ENCODE measurements at places on chromosomes 13 and 19.

DNA sequence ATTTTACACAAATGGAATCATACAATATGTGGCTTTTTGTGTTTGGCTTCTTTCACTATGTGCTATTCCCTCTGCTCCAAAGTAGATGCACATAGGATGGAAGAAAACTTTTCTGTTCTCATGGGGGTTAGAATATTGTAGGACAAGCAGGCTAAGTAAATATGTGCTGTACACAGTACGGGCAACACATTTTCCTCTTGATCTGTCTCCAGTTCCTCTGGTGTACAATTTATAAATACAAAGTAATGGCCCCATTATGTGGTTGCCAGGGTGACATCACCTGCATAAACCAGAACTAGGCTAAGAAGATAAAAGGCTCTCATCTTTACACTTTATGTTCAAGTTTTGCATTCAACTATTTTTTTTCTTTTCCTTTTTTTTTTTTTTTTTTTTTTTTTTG, 41.0 kb upstream of the SOX21 start:
- DNase-seq: no peak

GRCh38 chr19:21335721-21336120, 6.5 kb upstream of the ZNF708 start:
- no peak for DNase-seq

GRCh38 chr19:38514812-38515633, 81.5 kb downstream of the RYR1 start:
- peak; percentile 73 for DNase-seq

DNA sequence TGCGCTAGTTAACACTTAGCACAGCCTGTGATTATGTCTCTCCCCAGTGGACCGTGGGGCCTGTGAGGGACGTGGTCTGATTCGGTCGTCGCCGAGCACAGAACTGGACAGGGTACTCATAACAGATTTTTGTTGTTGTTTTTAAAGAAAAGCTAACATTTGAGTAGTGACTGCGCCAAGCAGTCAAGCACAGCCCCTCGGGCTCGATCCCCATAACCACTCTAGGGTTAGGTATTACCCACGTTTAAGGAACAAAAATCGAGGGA, 805 bp upstream of the PTOV1 start:
- DNase-seq: no peak

DNA sequence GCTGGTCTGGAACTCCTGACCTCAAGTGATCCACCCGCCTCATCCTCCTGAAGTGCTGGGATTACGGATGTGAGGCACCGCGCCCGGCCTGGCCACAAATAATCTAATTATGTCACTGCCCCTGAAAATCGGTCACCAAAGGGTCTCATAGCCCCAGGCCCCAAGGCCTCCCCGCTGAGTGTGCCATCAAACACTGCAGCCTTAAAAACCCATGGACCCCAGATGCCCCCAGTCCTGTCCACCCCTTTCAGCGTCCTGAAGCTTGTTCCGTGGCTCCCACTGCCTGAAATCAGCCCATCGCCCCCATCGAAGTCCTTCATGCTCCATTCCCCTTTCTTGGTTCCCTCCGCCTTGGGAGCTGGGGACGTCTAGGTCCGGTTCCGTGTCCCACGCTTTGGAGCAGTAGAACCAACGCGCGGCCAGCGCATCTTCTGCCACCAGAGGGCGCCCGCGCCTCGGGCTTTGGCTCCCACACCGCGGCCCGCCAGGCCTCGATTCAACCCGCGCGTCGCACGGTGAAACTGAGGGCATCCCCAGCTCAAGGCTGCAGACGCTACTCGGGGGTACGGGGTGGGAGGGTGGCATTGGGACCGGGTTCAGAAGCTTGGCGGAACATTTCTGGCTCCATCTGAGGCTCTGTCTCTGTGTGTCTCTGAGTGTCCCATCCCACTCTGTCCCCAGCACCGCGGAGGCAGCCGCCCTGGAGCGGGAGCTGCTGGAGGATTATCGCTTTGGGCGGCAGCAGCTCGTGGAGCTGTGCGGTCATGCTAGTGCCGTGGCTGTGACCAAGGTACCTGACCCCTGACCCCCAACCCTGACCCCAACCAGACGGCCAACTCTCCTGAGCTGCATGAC, 3.5 kb downstream of the YJEFN3 start:
- peak; percentile 79 for DNase-seq

- no peak for DNase-seq
Observed at GRCh38 chr13:39521701-39522100, 81.3 kb downstream of the LHFPL6 start.

GRCh38 chr13:21812192-21812626, 141.3 kb downstream of the FGF9 start:
- DNase-seq: peak; percentile 81

- no peak for DNase-seq
Observed at GRCh38 chr19:23542562-23542961, 144.4 kb downstream of the ZNF675 start.

GRCh38 chr19:51296336-51297093, 14.9 kb upstream of the IGLON5 start:
- DNase-seq: no peak

DNA sequence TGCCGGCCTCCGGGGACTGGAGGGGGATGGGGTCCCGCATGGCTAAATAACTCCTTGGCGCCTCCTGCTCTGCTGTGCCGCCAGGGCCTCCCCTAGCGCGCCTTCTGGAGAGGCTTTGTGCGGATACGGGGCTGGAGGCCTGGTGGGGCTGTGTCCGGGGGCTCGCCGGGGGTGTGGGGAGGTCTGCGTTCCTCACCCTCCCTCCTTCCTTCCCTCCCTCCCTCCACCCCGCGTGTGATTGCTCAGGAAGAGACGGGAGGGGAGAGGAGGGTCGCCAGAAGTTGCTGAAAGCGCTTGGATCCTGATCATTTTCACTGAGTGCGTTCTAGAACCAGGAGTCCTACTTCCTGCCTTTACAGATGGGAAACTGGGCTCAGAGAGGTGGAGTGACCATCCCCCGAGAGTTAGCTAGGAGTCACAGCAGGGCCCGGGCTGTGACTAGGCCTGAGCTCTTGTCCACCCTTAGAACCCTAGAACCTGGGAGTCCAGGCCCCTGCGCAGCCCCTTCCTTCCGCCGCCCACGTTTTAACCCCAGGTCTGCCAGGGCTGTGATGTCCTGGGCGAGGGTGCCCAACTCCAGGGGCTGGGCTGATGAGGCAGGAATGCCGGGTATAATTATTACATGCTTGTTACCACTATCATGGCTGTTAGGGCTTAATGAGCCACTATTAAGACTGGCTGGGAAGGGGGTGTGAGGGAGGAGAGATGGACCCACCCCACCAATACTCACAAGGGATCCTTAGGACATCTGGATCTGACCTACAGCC, 782 bp upstream of the JUND start:
- no peak for DNase-seq

DNA sequence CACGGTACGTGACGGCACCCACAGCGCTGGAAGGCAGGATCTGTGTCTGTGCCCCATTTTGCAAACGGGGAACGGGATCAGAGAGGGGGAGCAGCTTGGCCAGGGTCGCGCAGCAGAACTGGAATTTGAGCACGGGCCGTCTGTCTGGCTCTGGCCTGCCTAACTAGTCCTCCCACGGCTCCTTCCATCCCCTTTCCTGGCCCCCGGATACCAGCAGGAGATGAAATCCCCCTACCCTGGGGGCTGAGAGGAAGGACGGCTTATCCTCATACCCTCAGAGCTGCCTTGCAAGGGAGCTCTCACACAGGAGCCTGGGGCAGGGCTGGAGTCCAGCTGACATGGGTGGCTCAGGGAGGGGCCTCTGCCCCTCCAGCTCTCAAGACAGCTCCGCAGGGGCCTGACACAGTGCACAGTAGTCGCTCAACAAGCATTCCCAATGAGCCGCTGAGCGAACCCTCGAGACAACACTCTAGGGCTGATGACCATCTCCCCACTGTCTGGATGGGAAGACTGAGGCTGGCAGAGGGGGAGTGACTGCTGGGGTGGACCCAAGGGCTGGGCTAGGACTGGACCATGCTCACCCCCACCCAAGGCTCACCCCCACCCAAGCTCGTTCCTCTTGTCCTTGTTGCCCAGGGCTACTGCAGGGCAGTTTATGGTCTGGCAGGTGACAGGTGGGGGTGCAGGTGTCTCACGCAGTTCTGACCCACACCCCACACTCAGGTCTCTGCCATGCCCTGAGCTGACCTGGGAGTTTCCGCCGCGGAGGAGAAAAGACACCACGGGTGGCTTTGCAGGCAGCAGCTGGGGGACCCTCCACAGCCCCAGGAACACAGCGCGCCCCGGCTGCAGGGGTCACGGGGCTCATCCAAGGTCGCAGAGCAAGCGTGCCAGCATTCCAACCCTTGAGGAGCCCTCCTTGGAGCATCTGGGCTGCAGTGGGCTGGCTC, 4.0 kb downstream of the ZBTB7A start:
- DNase-seq: no peak

GRCh38 chr13:31849206-31849605, 109.9 kb downstream of the RXFP2 start:
- no peak for DNase-seq

- peak; percentile 47 for DNase-seq
Observed at GRCh38 chr13:99386911-99387788, 80.0 kb upstream of the GPR183 start.

GRCh38 chr19:41987141-41987860, 6.7 kb downstream of the ATP1A3 start:
- DNase-seq: no peak

GRCh38 chr13:49606747-49607648, 21.3 kb upstream of the ARL11 start:
- peak; percentile 84 for DNase-seq

- peak; percentile 71 for DNase-seq
Observed at GRCh38 chr19:45075301-45076028, 813 bp downstream of the ZNF296 start.

DNA sequence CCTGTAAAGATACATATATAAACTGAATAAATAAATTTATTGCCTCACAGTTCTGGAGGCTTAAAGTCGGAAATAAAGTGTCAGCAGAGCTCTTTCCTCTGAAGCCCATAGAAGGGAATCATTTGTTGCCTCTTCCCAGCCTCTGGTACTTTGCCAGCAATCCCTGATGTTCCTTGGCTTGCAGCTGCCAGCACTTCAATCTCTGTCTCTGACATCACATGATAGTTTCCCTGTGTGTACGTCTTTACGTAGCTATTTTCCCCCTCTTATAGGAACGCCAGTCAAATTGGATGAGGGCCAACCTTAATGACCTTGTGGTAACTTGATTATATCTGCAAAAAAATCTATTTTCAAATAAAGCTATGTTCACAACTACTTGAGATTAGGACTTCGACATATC, 250.9 kb downstream of the LIG4 start:
- DNase-seq: no peak

GRCh38 chr13:49140910-49141611, 79.1 kb upstream of the MLNR start:
- no peak for DNase-seq

DNA sequence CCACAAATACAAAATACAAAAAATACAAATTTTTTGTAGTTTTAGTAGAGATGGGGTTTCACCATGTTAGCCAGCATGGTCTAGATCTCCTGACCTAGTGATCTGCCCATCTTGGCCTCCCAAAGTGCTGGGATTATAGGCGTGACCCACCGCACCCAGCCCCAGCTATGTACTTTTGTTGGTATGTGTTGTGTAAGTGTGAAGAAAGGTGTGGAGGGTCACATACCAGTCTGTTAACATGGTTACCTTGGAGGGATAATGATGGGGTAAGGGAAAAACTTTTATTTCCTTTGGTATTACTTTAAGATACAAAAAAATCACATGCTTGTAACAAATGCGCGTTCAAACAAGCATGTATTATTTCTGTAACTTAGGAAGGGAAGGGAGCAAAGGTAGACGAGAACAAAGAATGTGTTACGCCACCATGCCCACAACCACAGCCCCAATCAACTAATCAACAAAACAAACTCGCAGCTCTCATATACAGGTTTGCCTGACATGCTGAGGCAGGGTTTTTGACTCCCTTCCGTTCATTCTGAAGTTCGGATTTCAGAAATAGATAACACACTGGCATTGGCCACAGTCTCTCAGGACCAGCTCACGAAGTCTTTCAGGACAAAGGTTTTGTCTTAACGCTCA, 13.5 kb upstream of the VWA8 start:
- no peak for DNase-seq

GRCh38 chr19:12828494-12828893, 5.9 kb downstream of the RTBDN start:
- DNase-seq: peak; percentile 75

DNA sequence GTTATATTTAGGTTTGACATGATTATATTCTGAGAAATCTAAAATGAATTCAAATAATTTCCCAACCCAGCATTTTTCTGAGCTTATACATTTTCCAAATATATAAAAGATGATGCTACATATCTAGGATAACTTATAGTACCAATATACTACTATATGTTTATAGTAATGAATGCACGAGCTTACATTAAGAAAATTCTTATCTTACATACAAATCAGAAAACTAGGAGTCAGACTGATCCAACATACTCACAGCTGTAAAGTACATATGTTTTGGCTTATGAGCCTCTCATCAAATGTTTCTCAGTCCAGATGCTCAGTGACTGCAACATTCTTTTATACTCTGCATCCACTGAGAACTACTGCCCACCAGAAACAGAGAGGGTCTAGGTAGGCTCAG, 491.3 kb upstream of the KLF12 start:
- no peak for DNase-seq

GRCh38 chr13:36355632-36356031, 9.4 kb upstream of the SPART start:
- no peak for DNase-seq

DNA sequence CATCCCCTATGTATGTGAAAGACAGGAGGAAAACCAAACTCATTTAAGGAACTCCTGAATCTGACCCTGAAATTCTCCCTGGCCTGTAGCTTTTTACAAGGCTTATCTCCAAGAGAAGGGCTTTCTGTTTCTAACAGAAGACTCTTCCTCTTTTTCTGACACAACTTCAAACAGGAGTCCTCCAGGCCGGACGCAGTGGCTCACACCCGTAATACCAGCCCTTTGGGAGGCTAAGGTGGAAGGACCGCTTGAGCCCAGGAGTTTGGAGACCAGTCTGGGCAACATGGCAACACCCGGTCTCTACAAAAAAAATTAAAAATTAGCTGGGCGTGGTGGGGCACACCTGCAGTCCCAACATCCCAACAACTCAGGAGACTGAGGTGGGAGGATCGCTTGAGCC, 41.9 kb downstream of the CARS2 start:
- DNase-seq: no peak

DNA sequence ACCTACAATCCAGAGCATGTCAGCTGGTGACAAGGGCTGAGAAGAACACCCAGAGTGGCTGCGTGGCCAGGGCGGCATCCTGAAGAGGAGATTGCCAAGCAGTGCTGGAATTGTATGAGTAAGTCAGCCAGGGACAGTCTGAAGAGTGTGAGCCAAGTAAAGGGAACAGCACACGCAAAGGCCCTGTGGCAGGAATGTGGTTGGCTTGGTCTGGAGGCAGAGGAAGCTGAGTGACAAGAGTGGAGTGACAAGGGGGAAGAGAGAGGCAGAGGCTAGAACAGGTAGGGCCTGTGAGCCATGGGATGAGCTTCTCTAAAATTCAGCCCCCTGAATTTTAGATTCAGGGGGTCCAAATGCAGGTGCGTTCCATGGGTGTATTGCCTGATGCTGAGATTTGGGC, 53.7 kb upstream of the UQCRFS1 start:
- no peak for DNase-seq

DNA sequence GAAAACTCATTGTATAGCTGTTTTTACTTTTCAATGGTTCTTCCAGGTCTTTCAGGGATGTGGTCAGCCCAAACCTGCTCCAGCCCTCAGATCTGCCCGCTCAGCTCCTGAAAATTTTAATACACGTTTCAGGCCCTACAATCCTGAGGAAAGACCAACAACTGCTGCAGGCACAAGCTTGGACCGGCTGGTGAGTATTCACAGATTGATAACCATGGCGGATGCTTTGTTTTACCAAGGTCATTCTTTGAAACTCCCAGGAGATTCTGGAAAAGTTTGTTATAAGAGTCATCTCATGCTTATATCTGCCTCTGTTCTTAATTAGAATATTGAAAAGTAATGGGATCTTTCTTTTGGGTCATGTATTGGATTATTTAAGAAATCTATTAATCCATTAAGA, 173.5 kb downstream of the DCT start:
- no peak for DNase-seq

Measured in Daoy (cell line).